Stimulated activated CD4-positive, alpha-beta T cell treated with anti-CD3 and anti-CD28 coated beads, Interleukin-12 subunit alpha, Interleukin-12 subunit beta, amount 100 ng/mL, for 48 hours (primary cell): ENCODE measurements at places on chromosomes 2 and 18.

DNA sequence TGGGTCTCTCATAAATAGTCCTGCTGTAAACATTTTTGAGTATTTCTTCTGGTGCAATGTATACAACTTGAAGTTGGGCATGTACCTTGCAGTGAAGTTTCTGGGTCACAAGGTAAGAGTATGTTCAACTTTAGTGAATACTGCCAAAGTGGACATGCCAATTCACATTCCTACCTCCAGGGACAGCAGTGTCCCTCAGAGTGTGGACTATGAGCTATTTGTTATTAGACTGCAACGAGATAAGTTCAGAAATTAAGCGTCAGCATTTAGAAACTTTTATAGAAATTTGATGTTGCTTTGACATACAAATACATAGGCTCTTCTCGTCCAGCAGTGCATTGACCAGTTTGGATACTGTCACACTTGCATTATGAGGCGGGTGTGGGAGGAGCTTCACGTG lies 7.2 kb upstream of the ACKR3 start:
- DNase-seq, result no peak

DNA sequence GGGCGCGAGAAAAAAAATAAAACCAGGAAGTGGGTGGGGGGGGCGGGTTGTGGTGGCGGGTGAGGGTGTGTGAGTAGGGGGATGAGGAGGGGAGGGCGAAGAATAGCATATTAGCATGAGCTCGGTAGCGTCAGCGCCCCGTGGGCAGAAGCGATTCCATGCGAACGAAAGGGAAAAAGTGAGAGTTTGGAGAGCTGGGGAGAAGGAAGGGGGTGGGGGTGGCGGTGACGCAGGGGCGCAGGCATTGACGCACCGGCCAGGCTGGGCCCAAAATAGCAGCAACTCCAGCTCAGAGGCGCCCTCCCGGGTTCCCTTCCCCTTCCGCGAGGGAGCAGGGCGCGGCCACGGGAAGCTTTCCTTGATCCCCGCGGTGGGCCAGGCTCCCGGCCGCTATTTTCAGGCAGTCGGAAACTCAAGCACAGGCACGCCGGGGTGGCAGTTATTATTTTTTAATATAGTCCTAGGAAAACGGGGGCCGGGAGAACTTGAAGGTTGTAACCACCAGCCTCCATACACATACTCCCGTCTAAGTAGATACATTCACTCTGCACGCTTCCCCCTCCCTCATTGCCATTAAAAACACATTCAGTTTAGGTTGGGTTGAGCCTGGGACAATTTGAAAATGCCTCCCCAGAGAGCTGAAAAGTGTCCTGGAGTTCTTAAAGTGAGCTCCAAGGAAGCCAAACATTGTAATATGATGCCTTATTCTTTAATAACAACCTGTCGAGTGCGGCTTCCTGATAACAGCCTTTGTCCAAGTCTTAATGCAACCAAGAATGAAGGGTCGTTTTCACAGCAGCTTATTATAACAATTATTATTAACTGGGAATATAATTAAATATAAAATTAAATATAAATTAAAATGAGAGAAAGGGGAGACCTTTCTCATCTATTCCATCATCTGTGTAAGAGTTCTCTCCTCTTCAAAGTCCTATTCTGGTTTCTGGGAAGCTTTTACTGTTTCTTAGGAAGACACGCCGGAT lies 2.3 kb upstream of the NR4A2 start:
- DNase-seq, result peak; percentile 78

DNA sequence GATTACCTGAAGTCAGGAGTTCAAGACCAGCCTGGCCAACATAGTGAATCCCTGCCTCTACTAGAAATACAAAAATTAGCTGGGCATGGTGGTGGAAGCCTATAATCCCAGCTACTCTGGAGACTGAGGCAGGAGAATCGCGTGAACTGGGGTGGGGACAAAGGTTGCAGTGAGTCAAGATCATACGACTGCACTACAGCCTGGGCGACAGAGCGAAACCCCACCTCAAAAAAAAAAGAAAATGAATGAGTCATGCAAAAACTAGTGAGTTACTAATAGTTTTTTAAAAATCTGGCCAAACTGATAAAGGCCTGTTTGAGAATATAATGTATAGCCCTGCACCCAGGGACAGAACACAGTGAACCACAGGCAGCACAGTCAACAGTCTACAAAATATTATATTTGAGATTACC lies 17.5 kb downstream of the AFG3L2 start:
- DNase-seq, result no peak

DNA sequence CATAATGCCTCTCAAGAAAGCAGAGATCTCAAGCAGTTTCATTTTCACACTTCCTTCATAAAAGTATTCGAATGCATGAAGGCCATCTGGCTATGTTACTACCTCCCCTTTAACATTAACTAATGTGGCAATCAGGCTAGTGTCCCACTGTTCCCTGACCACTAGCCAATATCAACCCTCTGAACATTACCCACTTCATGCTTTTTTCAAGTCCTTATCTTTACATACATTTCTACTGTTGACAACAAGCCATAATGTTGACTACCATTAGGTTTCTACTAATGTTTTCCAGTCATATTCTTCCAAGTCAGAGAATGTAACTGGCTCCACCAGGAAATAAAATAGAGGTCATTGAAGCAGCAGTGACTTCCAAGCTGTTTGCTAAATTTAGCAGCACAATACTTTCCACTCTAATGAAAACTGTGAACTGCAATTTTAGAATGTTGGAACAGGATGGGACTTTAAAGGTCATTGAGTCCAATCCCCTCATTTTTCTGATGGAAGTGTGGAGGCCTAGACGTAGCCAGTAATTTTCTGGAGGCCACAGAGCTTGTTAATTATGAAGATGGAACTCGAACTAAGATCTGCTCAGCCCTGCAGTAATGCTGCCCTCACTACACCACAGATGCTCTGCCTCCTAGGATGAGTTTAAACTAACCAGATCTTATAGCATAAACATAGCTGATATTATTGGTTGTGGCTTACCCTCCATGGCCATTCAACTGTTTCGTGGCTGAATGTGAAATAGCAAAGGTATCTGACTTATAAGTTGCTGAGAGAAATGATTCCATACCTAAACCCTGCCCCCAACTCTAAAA lies 630 bp upstream of the PPP1R1C start:
- no peak for DNase-seq

- no peak for DNase-seq
These were observed 25.9 kb downstream of the PECR start for GRCh38 chr2:216055680-216056079.
